ENCODE measurements at places on chromosomes 6 and 20.
A peak's percentile ranks its signal among the peaks of the same experiment; 100 is the strongest.

DNA sequence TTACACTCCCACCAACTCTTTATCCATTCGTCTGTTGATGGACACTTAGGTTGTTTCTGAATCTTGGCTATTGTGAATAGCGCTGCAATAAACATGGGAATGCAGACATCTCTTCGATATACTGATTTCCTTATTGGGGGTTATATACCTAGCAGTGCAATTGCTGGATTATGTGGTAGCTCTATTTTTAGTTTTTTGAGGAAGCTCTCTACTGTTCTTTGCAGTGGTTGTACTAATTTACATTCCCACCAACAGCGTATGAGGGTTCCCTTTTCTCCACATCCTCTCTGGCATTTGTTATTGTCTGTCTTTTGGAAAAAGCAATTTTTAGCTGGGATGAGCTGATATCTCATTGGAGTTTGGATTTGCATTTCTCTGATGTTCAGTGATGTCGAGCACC lies 4.6 kb upstream of the PFDN4 start:
- DNase-seq = no peak

DNA sequence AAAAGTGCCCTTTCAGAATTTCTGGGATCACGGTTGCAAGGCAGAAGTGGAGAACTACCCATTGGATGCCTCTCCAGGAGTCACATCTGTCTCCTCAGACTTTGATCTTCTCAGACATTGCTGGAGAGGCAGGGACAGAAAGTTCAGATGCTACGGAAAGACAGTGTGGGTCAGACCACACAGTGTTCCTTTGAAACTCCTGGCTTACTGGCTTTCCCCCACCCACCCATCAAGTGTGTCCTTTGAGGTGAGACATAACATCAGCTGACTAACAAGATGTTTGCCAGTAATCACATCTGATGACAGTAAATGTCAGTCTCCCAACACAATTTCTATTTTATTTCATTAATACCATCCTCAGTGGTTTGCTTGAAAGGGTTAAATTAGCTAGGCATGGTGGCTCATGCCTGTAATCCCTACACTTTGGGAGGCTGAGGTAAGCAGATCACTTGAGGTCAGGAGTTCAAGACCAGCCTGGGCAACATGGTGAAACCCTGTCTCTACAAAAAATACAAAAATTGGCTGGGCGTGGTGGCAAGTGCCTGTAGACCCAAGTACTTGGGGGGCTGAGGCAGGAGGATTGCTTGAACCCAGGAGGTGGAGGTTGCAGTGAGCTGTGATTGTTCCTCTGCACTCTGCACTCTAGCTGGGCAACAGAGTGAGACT lies 67.2 kb upstream of the SNX9 start:
- DNase-seq = no peak

GRCh38 chr20:4170621-4171537 lies 155.5 kb upstream of the RNF24 start:
- DNase-seq = no peak

DNA sequence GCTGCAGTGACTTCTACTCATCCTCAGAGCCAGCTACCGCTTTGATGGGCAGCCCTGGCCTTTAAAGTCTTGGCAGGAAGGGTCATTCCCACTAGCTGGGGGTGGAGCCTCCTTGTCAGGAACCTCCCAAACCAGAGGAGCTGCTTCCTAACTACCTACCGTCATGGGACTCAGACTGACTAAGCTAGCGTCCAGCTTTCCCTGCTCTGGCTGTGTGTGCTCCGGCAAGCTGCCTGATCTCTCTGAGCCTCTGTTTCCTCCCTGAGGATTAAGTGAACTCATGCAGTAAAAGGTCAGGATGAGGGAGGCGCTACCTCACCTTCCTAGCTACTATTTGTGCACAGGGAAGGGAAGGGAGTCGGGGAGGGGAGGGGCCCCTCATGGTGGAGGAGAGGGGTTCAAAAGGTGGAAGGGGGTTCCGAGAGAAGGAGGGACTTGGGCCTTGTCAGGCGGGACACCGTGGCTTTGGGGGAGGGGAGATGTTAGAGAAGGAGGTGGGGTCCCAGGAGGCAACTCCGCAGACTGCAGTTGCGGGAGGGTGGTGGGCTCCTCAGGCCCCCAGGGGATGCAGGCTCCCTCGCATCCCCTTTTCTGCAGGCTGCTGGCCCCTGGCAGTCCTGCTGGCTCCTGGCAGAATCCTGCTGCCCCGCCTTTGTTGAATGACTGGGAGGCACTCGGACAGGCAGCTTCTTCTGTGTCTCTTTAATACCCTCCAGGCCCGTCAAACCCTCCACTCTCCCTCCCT lies 9.8 kb downstream of the DUSP15 start:
- DNase-seq = no peak

- DNase-seq = no peak
These were observed 327.3 kb upstream of the HSF2 start for GRCh38 chr6:122072014-122072647.

DNA sequence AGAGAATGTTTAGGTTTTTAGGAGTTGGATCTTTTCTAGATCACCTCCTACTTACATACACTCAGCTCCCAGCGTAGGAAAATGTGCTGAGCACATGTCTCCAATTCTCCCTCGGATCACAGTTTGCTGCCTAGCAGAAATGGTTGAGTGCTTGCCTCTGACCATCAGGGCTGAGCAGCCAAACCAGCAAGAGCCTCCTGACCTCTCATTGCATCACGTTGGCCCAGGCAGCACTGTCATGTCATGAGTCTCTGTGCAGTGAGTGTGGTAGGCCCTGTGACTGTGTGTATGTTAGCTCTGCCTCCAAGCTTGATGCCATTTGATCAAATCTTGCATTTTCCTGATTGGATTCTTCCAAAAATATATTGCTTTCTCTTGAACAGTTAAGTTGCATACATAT lies 112.0 kb downstream of the LRRC1 start:
- DNase-seq = no peak

DNA sequence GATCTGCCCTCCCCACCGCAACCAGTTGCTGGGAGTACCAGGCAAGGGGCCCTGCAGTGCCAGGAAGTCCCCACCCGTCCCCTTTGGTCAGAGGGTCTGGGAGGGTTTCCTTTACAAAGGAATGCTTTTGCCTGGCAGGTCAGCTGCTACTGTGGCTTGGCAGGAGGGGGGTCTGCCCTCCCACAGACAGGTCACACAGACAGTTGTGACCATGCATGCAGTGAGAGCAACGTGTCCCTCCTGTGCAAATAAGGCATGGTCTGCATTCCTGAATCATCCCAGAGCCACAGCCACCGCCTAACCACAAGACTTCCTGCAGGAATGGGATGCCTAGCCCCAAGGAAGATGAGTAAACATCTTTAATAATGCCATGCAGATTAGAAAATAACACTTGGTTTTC lies 439 bp upstream of the F13A1 start:
- no peak for DNase-seq

DNA sequence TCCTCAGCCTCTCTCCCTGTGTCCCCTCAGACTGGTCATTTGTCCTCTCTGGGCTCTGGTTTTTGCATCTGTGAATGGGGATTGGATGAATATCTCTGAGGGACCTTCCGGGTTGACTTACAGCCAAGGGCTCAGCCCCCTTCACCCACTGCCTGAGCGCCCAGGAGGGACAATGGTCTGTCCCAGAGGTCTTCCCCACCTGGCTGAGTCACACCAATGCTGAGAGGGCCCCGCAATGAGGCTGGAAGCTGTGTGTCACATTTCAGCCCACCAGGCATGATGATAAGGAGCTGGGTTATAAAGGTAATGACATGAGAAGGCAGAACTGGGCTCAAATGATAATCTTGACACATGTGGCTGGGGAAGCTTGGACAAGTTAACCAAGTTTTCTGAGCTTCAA lies 70.5 kb downstream of the TOX2 start:
- no peak for DNase-seq

DNA sequence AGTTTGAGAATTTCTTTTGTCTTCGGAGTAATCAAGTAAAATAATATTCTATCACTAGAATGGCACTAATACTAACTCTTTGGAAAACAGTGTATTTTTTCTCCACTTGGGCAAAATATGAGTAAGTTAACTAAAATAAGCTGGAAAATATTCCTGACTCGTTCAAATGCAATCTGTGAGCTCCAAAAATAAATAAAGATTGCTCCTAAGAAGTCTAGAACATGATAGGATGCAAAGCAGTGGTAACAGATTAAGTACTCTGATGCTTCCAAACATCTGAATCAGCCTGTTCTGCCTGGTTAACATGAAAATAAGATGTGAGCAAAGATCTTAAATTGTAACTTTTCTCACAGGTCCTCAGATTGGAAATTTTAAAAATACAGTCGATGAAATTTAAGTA lies 285.1 kb upstream of the ID4 start:
- no peak for DNase-seq

DNA sequence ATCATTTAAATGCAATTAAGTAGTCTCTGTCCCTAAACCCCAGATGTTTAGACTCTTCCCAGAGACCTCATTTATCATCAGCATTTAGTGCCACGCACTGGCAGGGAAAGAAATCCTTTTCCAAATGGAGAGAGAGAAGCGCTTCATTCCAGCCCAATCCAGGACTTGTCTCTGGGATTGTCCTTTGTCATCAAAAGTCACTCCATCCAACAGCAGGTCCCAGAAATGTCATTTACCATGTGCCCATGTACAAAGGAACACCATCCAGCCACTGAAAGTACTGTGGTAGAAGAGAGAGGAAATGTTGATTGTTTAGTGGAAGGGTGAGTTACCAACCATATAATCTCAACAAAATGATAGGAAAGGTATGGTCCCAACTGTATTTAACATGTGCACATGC lies 66.9 kb upstream of the SMIM28 start:
- DNase-seq = no peak

DNA sequence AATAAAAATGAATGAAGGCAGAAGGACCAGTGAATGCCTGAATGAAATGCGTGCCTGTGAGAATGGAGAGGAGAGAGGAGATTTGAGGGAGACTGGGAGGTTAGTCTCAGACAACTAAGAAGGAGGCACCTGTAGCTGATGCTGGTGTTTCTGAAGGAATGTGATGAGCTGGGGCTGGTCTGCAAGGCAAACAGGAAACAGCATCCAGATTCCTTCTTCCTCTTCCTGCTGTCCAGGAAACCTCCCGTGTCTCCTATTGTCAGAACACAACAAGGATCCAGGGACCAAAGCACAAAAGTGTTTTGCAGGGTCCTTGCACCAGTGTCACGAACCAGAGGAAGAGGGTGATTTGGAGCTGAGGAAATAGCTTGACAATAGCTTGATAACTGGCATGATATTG lies 50.4 kb upstream of the TAB2 start:
- DNase-seq = no peak

DNA sequence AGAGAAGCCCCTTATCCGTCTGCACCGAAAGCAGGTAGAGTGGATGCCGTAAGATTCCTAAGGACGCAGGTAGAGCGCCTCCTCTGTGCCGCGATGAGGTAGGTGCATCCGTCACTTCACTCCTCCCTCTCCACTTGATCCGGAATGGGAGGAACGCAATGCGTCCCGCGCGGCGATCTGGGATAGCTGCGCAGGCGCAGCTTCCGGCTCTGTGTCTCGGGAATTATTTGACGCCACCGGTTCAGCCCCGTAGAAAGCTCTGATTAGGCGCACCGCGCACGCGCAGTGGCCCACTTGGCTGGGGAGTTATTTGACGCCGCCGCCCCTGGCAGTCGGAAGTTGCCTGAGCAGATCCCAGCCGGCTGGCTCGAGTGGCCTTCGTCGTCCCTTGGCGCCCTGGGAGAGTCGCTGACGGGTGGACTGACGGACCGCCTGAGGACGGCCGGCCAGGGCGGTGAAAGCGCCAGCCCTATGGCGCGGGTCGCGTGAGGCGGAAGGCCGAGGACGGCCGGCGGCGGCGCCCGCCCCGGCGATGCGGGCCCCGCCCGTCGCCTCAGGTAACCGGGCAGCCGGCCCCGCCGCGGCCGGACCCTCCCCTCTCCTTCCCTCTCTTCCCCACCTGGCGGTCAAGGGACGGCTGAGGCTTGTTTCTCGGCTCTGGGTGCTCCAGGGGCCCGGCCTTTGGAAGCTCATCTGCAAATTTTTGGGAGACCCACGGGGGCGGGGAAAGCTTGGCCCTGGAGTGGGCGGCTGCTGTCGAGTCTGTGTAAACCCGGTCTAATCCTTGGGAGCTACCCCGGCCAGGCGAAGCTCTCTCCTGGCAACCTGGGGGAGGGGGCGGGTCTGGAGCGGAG lies at the start of gene RALGAPB:
RALGAPB (plus strand) TSS at position 331 of the 854 bp plus-strand sequence. CDS start 15,590 bp downstream, outside the sequence.
- DNase-seq = peak; percentile 98

DNA sequence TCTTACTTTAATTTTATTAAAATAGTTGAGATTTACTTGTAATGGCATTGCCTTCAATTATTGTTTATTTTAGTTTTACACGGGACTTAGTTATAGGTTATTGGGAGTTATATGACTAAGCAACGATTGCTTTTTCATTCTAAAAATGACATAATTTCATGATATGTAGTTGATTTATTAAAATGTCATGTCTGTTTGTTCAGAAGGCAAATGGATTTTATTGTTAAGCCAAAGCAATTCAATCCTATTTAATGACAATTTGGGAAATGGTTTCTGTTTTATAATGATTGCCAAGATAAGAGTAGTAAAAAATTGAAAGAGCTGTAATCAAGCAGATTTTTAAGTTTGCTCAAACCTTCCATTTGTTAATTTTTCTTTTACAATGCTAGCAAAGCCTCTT lies 74.7 kb downstream of the PHACTR2 start:
- no peak for DNase-seq

DNA sequence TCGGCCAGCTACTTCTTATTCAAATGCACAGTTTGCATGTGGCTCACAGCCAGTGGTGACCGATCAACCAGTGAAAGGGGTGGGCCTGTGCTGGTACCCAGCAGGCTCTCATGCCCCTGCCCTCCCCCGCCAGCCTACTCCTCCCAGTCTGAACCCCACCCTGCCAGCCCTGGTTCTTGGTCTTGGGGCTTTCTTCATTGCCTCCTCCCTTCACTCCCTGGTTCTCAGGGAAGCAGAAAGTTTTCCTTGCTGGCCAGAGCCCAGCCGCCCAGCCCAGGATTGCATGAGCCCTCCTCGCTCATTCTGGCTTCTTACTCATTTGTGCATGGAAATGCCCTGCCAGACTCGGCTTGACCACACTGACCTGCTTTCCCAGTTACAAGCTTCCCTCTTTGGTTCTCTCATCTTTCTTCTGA lies 40.8 kb downstream of the KCNK17 start:
- no peak for DNase-seq

GRCh38 chr6:127204281-127204680 lies 62.4 kb upstream of the RNF146 start:
- no peak for DNase-seq

- no peak for DNase-seq
These were observed 980 bp upstream of the SNX21 start for GRCh38 chr20:45832619-45833018.

DNA sequence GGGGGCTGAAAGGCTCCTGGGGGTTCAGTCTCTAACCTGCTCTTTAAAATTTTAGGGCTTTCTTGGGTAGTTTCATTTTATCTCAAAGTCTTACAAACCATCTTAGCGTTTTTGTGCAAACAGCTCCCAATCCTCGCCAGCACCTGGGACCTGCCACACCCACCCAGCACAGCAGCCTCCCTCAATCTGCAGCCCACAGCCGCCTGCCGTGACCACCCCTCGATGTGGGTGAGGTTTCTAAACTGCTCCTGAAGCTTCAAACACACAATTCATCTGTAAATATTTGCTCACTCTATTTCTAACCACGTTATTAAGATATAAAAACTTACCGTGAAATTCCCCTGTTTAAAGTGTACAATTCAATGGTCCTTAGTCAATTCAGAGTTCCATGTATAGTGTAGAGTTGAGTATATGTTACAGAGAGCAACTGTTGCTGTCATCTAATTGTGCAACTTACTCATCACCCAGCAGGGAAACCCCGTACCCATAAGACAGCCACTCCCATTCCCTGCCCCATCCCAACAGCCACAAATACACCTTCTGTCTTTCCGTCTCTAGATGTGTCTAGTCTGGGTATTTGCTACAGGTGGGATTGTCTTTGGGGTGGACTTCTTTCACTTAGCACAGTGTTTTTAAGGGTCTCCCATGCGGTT lies 381.0 kb downstream of the TAF4 start:
- no peak for DNase-seq

- DNase-seq = no peak
These were observed 109.6 kb upstream of the RREB1 start for GRCh38 chr6:6998194-6998569.
